ENCODE measurements at places on chromosomes 12 and 14.

DNA sequence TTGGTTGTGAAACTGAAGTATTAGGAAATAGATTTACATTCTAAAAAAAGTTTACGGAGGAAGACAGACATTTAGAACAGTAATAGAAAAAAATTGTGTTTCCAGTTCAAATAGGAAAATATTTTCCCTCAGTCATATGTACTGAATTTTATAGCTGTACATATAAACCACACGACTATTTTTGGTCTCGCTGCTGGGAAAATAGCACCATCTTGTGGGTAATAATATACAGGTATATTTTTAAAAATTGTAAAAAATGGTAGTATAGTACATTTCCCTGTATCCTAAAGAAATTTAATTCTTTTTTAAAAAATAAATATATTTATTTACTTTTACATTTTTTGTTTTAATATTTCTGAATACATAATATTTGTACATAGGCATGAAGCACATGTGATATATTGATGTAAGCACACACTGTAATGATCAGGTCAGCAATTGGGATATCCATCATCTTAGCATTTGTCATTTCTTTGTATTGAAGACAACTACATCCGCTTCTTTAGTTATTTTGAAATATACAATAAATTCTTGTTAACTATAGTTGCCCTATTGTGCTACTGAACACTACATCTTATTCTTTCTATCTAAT is 168.6 kb downstream of the ALX1 start:
- DNase-seq = no peak

DNA sequence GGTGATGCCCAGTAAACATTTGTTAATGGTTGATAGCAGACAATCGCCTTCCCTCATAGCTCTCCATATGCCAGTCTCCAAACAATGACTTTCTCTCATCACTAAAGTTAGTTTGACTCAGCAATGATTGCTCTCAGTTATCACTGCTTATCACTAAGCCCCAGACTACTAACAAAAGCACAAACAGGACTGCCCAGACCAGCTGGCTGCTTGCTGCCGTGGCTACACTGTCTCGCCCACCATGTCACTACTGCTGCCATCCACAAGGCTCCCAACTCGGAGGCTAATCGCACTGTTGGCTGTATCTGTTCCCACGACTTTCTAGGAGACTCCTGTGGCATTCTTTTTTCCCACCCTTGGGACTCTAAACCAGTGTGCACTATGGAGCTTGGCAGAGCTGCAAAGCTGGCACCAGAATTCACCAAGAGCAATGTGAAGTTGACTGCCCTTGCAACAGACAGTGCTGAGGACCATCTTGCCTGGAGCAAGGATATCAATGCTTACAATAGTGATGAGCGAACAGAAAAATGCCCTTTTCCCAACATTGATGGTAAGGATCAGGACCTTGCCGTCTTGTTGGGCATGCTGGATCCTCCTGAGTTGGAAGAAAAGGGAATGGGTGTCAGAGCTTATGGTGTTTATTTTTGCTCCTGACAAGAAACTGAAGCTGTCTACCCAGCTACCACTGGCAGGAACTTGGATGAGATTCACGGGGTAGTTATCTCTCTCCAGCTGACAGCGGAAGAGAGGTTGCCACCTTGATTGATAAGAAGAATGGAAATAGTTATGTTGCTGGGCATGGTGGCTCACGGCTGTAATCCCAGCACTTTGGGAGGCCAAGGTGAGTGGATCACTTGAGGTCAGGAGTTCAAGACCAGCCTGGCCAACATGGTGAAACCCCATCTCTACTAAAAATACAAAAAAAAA is 27.1 kb upstream of the NR2C1 start:
- DNase-seq = no peak

GRCh38 chr12:58310809-58311622 is 369.6 kb downstream of the ATP23 start:
- no peak for DNase-seq

DNA sequence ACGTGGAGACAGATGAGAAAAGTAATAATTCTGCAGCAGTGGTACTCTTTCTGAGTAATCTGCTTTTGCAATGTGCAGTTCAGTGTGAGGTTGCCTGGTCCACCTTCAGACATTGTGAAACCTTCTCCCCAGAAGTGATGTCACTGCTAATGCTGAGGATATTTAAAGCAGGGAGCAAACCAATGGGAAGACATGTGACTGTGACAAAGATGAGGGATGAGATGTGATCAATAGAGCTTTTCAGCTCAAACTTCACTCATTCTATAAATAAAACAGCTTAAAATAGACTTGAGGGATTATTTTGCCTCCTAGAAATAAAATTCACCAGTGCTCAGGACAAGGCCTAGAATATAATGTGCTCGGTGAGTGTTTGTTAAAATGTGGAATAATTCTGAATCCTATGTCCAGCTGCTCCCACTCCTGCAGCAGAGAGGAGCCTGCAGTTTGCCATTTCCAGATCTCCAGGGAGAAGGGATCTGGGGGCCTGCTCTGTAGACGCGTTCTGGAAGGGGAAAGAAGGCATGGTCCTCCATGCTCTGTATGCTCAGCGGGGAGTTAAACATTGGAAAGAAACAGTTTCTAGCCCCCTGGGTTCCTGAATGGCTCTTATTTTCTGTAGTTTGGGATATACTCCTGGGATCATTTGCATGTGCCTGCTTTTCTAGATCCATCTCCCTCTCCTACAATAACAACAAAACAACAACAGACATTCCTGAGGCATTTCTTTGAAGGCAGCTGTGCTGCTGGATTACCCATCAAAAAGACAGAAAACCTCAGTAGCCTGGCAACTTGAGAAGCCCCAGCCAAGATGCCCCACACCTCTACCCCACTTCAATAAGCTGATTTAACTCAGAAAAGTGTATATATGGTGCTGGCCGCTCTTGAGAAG is 8.9 kb downstream of the SLC7A8 start:
- DNase-seq = no peak

GRCh38 chr12:98579347-98579746 is 14.1 kb upstream of the SLC25A3 start:
- DNase-seq = no peak

GRCh38 chr14:47590767-47591495 is 84.5 kb downstream of the MDGA2 start:
- no peak for DNase-seq

DNA sequence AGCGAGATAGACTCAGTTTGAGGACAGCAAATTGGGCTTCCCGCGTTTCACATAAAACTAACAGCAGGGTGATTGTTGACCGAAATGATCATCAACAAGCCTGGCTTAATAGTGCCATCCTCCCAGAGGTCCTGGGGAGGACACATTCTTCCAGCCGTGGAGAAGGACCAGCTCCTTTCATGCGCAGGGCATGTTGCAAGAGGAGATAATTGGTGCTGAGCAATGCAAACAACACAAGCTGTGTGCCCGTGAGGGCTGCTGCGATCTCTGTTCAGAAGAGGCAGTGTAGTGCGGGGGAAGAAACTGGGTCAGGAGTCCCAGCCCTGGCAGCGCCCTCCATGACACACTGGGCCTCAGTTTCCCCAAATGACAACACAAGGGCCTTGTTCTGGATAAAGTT is 54.3 kb downstream of the CCDC85C start:
- no peak for DNase-seq
